Stimulated activated CD8-positive, alpha-beta memory T cell treated with anti-CD3 and anti-CD28 coated beads, Interleukin-15, amount 100 ng/mL, for 1 hour (primary cell): ENCODE measurements at places on chromosomes 1 and 21.

GRCh38 chr1:245404527-245404926, 249.7 kb downstream of the KIF26B start:
- no peak for DNase-seq

DNA sequence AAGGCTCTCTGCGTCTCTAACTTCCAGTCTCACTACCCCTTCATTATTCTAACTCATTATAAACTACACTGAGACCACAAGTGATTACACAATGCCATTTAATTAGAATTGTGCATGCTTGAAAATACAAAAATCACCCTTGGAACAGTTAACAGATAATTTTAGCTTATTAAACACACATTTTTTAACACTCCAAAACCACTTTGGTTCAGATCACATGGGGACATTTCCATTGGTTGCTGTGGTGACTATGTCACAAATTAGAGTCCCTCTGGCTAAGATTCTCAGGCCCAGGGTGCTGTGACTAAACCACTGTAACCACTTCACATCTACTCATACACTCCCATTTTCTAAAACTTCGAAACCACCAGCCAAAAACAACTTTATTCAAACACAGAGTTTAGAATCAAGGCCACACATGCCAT, 43.0 kb downstream of the JAK1 start:
- no peak for DNase-seq

GRCh38 chr1:24300971-24301784, 18.0 kb upstream of the GRHL3 start:
- no peak for DNase-seq

DNA sequence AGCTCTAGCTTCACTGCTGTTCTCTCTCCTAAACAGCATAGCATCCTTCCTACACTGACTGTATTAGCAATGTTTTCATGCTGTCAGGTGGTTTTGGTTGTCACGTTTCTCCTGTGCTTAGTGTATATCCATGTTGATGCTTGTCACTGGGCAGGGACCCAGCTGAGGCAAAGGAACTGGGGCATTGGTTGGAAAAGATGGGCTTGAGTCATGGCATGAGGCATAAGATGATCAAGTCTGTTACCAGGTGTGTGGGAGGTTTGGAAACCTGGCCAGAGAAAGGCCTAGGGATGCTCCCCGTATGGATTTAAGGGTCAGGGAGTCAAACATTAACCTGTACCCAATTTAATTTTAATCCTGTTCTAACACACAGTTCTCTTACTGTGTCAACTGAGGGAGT, 69.6 kb downstream of the OSBPL9 start:
- DNase-seq: no peak

GRCh38 chr1:223393275-223394214, at the start of gene CCDC185:
CCDC185 (plus strand) TSS chr1:223393415; CDS start chr1:223393476, 61 bp downstream.
- DNase-seq: no peak

GRCh38 chr1:155591770-155592169, 18.2 kb upstream of the MSTO1 start:
- no peak for DNase-seq

DNA sequence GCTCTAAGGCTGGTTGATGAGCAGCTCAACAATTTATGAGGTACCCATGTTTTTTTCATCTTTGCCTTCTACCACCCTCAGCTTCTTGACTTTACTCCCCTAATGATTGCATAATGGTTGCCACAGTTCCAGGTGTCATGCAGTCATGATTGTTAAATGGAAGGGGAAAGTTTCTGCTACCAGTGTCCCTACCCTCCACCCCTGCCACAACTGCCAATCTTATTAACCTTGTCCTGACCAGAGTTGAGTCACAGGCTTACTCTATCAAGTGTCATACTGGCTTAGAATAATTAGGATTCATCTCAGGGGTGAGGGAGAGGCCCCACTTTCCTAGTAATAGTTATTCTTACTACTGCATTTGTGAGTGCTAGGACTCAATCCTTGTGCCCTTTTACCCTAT, 7.9 kb upstream of the FUBP1 start:
- no peak for DNase-seq

DNA sequence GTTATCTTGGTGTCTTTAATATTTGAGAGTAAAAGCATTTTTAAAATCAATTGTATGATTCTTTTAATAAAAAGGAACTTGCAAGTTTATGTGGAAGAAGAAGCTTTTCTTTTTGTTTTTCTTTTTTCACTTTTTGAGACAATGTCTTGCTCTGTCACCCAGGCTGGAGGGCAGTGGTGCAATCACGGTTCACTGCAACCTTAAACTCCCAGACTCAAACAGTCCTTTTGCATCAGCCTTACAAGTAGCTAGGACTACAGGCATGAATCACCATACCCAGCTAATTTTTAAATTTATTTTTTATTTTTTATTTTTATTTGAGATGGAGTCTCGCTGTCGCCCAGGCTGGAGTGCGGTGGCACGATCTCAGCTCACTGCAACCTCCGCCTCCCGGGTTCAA, 34.1 kb downstream of the CMPK1 start:
- DNase-seq: no peak

DNA sequence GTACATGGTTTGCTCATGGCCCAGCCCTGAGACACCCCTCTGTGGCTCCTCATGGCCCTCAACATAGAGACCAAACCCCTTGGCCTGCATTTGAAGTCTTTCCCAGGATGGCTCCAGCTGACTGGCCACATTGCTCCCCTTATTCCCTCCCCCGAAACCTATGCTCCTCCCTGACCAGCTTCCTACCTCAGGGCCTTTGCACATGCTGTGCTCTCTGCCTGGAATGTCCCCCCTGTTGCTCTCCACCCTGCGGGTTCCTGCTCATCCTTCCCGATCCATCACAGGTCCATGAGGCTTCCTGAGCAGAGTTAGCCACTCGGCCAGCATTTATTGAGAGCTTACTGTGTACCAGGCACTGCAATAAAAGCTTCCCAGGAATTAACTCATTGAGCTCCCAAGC, 70.9 kb upstream of the SELENON start:
- DNase-seq: no peak

DNA sequence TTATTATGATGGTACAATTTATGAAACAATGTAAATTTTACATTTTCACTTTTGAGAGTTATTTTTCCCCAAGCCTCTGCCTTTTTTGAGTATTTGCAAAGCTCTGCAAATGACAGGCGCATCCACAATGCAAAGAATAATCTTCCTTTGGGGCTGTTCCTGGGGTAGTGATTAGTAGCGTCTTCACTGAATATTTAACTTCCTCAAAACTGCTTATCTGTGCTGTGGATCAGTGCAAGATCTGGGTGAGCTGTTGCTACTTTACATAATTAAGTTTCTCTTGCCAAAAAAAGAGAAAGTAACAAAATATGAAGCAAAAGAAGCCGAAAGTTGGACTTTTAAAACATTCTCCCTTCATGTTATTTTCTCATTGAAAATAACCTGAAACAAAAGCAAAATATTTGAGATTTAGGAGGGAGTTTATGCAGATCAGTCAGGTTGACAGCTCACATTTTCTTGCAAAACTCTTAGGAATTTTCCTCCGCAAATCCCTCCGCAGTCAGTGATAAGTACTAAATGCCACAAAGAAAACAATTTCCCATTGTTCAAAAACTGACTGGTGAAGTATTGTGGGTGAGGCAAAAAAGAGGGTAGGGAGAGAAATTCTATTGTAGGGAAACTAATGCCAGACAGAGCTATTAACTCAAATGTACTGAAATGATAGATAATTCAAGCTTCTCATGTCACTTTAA, 276.4 kb upstream of the B3GALT2 start:
- DNase-seq: no peak

DNA sequence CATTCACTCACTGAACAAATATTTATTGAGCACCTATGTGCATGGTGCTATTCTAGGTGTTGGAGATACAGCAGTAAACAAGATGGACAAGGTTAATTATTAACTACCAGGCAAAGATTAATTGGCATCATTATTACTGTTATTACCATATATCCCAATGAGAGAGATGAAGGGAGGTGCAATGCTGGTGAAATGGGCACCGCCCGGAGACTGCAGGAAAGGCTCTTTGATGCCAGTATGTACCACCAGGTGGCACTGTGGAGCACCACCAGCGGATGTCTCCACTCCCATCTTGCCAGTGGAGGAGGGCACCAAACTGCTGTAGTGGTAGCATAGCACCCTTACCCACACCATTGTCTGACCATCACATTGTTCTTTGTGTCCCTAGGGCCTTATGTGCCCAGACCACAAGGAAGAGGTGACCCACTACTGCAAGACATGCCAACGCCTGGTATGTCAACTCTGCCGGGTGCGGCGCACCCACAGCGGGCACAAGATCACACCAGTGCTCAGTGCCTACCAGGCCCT, 3.0 kb downstream of the TRIM46 start:
- peak; percentile 87 for DNase-seq

GRCh38 chr1:162094723-162095122, 25.2 kb downstream of the NOS1AP start:
- no peak for DNase-seq

- no peak for DNase-seq
Measured at GRCh38 chr1:232965912-232966217, 15.5 kb downstream of the NTPCR start.

DNA sequence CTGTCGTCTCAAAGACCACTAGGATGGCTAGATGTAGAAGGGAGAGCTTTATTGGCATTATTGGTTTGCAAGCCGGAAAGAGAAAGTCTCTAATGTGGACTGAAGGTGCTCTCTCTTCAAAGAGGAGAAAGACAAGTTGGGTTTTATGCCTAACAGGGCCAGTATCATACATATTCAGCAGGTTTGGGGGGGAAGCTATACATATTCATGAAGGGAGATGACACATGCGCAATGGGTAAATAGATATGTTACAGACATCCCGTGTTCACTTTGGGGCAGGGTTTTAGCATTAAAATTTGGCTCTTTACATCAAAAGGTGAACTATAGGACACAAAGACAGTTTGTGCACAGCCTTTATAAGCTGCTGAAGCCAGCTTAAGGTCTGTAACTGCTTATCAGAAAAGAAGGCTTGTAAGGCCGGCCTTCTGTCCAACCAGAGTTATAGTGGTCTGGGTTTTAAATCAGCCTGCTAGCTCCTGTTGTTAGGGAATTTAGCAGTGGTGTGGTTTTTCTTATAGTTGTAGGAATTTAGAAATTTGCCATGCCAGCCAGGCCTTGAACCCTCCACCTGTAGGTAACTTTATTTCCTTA, 46.5 kb upstream of the LRRN2 start:
- DNase-seq: no peak

GRCh38 chr1:59394706-59395425, 98.0 kb downstream of the FGGY start:
- no peak for DNase-seq

GRCh38 chr1:161725908-161726472, 4.6 kb downstream of the FCRLB start:
- peak; percentile 7 for DNase-seq
